ENCODE measurements at places on chromosomes 6 and 20. TPM values are rescaled to one million over a fixed set of nuclear protein-coding genes. Genes with fewer than 3 reads are reported as not detected.

- DNase-seq, result no peak
Measured at GRCh38 chr20:64149809-64150560, 14.3 kb upstream of the MYT1 start.

- no peak for DNase-seq
Measured at GRCh38 chr6:57215260-57215659, 6.8 kb downstream of the RAB23 start.

DNA sequence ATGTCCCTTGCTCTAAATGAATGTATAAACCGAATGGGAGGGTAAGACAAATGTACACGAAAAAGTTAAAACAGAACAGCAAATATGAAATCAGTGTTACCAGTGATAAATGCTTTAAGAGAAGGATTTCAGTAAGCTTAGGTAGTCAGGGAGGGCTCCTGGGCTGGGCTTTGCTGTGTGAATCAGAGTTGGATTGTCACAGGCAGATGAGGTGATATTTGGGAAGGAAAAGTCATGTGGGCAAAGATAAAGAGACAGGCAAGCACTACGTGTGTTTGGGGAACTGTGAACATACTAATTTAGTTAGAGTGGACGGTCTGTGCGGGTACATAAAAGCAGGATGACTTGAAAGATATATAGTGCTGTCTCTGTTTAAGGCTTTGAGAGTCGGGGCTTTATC lies 114.8 kb downstream of the CRYBG1 start:
- DNase-seq, result no peak

DNA sequence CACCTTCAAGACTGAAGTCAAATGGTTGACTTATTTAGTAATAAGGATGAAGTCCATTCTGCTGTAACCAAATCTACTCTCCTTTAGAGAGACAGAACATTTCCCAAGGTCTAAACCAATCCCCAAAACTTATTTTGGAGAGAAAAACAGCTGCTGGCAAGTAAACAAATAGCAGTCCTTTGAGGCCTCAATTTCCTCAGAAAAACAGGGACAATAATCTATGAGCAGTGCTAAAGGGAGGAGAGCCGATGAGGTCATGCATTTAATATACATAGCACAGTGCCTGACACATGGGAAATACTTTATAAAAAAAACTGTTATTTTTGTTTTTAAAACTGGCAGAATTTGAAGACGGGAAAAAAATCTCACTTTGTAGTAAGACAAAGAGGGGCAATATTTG lies 526.0 kb downstream of the EPM2A start:
- no peak for DNase-seq

DNA sequence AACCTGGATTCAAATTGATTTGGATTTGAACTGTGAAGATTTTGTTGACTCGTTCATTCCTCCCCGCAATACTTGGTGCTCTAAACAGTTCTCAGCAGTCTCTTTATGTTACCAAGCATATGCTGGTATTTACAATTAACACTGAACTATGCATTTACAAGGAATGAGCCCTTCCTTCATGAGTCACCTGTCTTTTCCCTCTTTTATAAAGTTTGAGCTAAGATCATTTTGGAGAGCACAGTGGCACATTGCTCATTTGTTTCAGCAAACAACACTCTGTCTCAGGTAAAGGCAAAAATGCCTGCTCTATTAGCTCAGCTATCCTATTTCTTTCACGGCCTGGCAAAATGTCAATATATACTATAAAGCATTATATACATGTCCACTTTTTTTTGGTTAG lies 285.4 kb downstream of the PHACTR1 start:
- DNase-seq, result no peak

GRCh38 chr6:111750753-111751673 lies 122.2 kb downstream of the FYN start:
- DNase-seq, result no peak

DNA sequence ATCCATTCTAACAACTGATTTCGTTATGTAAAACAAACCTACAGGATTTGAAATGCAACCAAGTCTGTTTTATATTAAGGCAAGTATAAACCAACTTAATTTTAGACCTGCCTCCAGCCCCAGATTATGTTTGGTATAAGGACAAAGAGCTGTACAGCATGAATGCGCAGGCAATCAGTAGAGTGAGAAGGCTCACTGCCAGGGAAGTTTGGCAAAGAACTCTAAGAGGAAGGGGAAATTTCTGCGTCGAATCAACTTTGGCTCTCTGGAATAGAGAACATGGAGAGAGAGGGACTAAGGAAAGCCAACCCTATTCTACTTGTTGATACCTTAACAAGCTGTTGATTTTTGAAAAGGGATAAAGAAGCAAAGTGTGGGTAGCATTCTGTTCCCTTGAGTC lies 96.9 kb upstream of the FOXO3 start:
- DNase-seq, result no peak

- DNase-seq, result no peak
Measured at GRCh38 chr6:91506509-91506908, 919.6 kb upstream of the MAP3K7 start.

DNA sequence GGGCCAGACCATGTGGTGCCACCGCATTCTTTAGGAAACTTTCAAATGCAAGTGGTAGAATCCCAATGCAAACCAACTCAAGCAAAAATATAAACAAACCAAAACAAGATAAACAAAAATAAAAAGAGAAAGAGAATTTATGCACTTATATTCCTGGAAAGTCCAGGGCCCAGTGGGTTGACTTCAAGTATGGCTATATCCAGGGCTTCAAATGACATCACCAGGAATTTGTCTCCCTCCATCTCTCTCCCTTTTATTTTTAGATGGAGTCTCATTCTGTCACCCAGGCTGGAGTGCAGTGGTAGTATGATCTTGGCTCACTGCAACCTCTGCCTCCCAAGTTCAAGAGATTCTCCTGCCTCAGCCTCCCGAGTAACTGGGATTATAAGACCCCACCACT lies 56.1 kb upstream of the PNRC1 start:
- DNase-seq, result no peak

GRCh38 chr20:37990571-37991151 lies 42.6 kb downstream of the TTI1 start:
- no peak for DNase-seq

- no peak for DNase-seq
Measured at GRCh38 chr20:64112691-64113443, 5.5 kb upstream of the NPBWR2 start.

- no peak for DNase-seq
Measured at GRCh38 chr6:120681204-120681603, 653.1 kb downstream of the TBC1D32 start.

GRCh38 chr6:97176468-97176867 lies 106.5 kb downstream of the MMS22L start:
- DNase-seq, result no peak

- no peak for DNase-seq
Measured at GRCh38 chr6:13613029-13613594, 2.0 kb upstream of the NOL7 start.

GRCh38 chr20:13344671-13345070 lies 123.6 kb downstream of the ISM1 start:
- DNase-seq, result no peak

DNA sequence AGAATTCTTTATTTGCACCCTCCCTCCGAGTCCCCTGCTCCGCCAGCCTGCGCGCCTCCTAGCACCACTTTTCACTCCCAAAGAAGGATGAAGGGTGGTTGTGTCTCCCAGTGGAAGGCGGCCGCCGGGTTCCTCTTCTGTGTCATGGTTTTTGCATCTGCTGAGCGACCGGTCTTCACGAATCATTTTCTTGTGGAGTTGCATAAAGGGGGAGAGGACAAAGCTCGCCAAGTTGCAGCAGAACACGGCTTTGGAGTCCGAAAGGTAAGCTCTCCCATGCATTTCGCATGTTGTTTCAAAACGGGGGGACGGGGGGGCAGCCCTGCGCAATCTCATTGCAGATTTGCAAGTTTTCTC lies 357 bp downstream of the PCSK2 start:
- no peak for DNase-seq

- DNase-seq, result no peak
Measured at GRCh38 chr6:44624226-44624625, 236.7 kb downstream of the CDC5L start.

DNA sequence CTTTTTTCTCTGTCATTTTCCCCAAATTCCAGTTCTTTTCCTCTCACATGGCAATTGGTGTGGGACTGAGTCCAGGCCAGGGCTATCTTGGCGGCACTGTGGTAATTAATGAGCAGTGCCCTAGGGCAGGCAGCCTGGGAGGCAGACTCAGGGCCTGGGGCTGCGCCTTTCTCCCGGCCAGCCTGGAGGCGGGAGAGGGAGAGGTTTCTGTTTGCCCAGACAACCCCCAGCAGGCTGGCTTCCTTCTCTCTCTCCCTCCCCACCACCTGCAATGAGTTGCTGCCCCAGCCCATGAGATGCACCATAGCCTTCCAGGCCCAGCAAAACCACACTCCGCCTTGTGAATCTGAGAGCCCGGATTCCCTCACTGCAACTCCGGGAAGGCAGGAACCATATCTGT lies 15.1 kb upstream of the CCDC167 start:
- no peak for DNase-seq

DNA sequence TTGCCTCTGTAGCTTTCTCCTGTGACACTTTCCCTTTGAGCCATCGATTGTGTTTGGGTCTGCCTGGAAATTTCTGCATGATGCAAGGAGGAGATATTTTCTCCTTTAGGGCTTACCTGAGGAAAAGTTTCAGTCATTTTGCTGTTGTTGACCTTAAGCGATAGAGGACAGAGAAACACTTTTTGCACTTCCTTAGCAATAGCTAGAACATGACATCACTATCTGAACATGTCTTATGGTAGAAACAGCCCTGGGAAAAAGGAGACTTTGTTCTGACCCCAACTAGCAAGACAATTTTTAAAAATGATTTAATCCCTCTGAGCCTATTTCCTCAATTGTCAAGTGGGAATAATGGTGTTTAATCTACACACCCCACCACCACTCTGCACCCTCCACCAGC lies 9.7 kb upstream of the FILIP1 start:
- DNase-seq, result no peak

- DNase-seq, result no peak
Measured at GRCh38 chr6:15255909-15256395, 10.1 kb downstream of the JARID2 start.

DNA sequence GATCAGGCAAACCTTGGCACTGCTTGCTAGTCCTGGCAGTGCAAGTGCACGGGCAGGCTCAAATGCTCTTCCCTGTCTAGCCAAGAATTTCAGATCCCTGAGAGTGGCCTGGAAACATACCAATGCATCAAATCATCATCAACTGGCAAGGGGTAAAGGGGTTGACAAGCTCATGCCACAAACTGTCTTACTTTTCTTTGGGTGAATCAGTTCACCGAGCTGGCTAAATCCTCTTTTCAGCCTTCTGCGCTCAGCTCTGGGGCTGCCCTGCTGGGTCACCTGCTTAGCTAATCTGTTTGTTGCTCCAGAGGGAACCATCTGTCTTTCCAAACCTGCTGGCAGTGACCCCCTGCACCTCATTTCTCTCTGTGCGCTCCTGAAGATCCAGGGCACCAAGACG lies 59.5 kb downstream of the LYRM4 start:
- no peak for DNase-seq

GRCh38 chr6:134422426-134423231 lies 104.7 kb upstream of the SGK1 start:
- no peak for DNase-seq

GRCh38 chr20:41087325-41087685 lies 50.0 kb upstream of the PLCG1 start:
- no peak for DNase-seq

- no peak for DNase-seq
Measured at GRCh38 chr6:19569563-19569962, 267.6 kb upstream of the ID4 start.

DNA sequence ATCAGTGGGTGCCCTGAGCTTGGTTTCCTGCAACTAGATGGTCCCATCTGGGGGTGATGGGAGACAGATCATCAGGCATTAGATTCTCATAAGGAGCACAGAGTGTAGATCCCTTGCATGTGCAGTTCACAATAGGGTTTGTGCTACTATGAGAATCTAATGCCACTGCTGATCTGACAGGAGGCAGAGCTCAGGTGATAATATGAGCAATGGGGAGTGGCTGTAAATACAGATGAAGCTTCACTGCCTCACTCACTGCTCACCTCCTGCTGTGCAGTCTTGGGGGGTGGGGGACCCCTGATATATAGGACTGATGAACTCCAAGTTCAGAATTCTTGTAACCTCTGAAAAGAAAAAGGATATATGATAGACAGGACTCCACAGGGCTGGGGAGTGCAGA lies 108.0 kb downstream of the RIN2 start:
- no peak for DNase-seq

GRCh38 chr6:28635547-28636158 lies 110.0 kb downstream of the GPX5 start:
- DNase-seq, result no peak

DNA sequence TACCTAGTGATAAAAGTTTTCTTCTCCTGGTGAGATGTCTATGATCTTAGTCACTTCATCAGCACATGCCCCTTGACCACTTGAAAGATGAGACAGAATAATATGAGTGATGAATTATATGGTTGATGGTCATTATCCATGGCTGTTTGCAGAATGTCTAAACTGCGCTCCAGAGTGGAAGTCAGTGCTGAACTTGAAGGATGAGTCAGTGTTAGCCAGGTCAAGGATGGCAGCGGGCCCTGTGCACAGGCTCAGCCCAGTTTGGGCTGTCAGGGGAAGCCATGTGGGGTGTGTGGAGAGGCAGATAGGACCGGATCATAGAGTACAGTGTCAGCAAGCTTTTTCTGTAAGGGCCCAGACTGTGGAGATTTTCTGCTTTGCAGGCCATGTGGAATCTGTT lies 67.2 kb upstream of the KIF25 start:
- no peak for DNase-seq

GRCh38 chr20:7859356-7859802 lies 80.9 kb downstream of the HAO1 start:
- peak; percentile 51 for DNase-seq

- DNase-seq, result no peak
Measured at GRCh38 chr6:169324656-169325459, 71.2 kb upstream of the THBS2 start.

- DNase-seq, result no peak
Measured at GRCh38 chr6:52612336-52613054, 35.6 kb upstream of the TRAM2 start.

GRCh38 chr20:371755-372542 lies 8.6 kb upstream of the TRIB3 start:
- no peak for DNase-seq

DNA sequence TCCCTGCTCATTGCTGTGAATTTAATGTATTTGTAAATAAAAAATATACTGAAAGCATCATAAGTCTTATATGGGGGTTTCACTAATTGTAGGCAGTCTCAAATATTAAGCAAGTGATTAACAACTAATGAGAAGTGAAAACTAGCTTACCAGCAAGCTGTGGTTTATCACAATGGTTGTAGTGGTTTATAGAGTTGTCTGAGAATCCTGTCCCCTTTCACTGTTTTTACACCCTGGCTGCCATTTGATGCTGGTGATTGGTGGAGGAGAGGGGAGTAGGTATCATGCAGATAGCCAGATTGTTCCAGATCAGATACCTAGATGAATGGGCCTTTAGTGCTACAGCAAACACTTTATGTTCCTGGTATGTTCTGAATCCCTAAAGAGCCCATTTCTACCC lies 6.0 kb downstream of the MKKS start:
- DNase-seq, result no peak

The KIFC1 gene
- 47.3 TPM for polyA plus RNA-seq

The MYLK4 gene
- polyA plus RNA-seq, result 1.2 TPM

The SNX14 gene
- polyA plus RNA-seq, result 67.7 TPM

The SYNDIG1 gene
- 8.5 TPM for polyA plus RNA-seq

The EDN1 gene
- polyA plus RNA-seq, result 3.7 TPM

The VARS1 gene
- 67.9 TPM for polyA plus RNA-seq

The OPN5 gene
- 0.04 TPM for polyA plus RNA-seq

The ECI2 gene
- 101 TPM for polyA plus RNA-seq

The CYP39A1 gene
- polyA plus RNA-seq, result 9.1 TPM

The NT5DC1 gene
- 20.6 TPM for polyA plus RNA-seq

The SLC16A10 gene
- 22.0 TPM for polyA plus RNA-seq

The BHLHE23 gene
- polyA plus RNA-seq, result not detected

The ZSCAN26 gene
- polyA plus RNA-seq, result 37.2 TPM

The TRIM40 gene
- polyA plus RNA-seq, result not detected

Measured in left renal pelvis (tissue), 4 donors.